ENCODE measurements at places on chromosomes 13 and 19.

- DNase-seq = no peak
Observed at GRCh38 chr19:29785955-29786589, 25.7 kb upstream of the CCNE1 start.

- DNase-seq = no peak
Observed at GRCh38 chr13:73816702-73817101, 317.5 kb downstream of the KLF12 start.

DNA sequence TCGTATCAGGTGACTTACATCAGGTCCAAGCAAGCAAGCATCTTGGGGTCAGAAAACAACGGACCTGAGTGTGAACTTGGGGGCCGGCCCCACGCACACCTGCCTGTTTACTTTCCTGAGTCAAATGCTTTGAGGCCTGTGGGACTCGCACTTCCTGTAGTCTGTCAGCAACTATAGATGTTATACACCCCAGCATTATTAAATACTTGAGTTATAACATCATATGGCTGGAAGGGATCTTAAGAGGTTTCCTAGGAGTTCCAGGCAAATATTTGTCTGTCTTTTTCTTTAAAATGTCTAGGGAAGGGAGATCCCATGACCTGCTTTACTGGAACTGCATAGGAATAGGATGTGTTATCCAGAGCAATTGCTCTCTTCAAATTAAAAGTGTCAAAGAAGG is 280.6 kb downstream of the SHISA2 start:
- DNase-seq = no peak

DNA sequence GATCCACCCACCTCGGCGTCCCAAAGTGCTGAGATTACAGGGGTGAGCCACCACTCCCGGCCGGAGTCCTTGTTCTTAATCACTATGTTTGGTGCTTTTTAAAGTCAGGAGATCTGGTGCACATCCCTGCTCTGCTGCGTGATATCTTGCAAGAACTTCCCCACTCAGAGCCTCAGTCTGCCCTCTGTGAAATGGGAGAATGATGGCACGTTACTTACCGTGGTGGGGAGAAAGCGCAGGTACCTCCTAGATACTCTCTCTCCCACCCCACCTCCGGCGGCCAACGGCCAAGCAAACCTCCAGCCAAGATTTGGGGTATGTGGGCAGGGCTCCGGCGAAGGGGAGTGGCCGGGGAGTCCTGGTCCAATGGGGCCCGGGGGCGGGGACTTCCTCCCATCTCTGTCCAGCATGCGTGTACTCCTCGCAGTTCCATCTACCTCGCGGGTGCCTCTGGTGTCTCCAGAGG is at the start of gene RYR1:
Gene RYR1 (plus strand): TSS at position 424 of the 466 bp plus-strand sequence. CDS start 139 bp downstream, outside the sequence.
- no peak for DNase-seq

- no peak for DNase-seq
Observed at GRCh38 chr13:78540058-78540457, 63.3 kb downstream of the POU4F1 start.

DNA sequence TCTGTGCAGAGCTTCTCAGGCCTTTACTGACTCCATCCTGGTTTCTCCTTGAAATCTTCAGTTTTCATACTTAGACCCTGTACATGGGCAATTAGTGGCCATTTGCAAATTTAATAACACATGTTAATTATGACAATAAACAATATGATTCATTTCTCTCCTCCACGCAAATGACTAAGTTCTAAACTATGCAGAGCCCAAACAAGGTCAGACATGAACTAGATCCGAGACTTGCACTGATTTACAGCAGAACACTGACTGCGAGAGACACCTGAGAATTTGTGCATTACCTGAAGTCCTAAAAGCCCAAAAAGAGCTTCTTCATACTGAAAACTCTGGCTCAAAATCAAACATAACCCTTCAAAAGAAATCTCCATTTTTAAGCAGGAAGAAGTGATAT is 521.8 kb downstream of the MYO16 start:
- DNase-seq = no peak

DNA sequence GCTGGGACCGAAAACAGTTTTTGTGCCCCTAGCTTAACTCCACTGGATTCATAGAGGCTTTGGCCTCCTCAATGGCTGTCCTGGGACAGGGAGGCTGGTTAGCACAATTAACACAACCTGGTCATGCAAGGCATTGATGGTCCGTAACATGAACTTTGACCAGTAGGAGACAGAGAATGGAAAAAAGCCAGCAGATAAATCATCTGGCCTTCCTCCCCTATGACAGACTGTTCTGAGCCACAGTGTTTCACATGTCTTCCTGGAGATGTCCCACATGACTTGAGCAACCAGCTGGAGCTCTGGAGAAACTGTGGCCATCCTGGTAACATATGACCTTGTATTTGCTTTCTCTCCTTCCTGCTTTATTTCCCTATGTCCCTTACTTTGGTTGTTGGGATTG is 244.2 kb downstream of the UQCRFS1 start:
- DNase-seq = no peak

GRCh38 chr19:48799358-48800300 is 11.2 kb downstream of the BCAT2 start:
- no peak for DNase-seq

- DNase-seq = no peak
Observed at GRCh38 chr13:28052945-28053344, 47.4 kb downstream of the FLT3 start.

GRCh38 chr13:84237143-84237542 is 354.9 kb upstream of the SLITRK1 start:
- DNase-seq = no peak

- no peak for DNase-seq
Observed at GRCh38 chr13:33483471-33483870, 197.9 kb upstream of the STARD13 start.

GRCh38 chr13:75360170-75360569 is 121.8 kb downstream of the TBC1D4 start:
- DNase-seq = no peak

DNA sequence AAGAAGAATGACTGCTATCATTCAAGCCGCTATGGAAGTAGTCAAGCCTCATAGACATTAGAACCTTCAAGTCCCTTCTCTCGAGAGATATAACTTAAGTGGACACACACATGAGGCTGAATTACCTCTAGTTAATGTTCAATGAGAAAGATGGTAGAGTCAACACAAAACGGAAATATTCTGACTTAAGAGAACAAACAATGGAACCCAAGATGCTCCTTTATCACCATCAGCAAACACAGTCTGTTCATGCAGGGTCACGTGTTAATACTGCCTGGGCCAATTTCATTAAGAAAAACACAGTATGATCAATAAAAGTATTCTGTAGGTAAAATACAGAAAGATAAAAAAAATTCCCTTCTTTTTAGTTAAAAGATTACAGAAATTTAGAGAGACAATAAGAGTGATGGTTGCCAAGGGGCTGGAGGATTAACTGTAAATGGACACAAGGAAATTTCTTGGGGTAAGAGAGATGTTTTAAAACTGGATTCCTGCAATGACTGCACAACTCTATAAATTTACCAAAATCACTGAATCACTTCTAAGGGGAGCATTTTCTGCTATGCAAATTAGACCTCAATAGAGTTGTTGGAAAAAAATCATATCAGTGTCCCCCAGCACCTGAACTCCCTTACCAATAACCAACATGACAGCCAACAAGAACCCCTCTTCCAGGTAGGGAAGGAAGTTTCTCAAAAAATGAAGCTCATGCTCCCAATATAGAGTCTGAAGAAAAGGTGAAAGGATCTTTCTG is 256.6 kb downstream of the ABCC4 start:
- DNase-seq = no peak

GRCh38 chr13:91167706-91168385 is 179.6 kb upstream of the MIR17HG start:
- no peak for DNase-seq

GRCh38 chr13:112752711-112753541 is 63.1 kb downstream of the ATP11A start:
- no peak for DNase-seq

- DNase-seq = no peak
Observed at GRCh38 chr19:2277138-2277537, 4.8 kb downstream of the PEAK3 start.

- no peak for DNase-seq
Observed at GRCh38 chr13:102779436-102780159, 6.0 kb upstream of the TEX30 start.

All from progenitor cell of endocrine pancreas (in vitro differentiated cells).